ENCODE measurements at places on chromosomes 16 and 17. TPM values are rescaled to one million over a fixed set of nuclear protein-coding genes. Genes with fewer than 3 reads are reported as not detected.

TMEM238L gene
- total RNA-seq, result not detected

CCDC200 gene
- total RNA-seq, result not detected

CD300LB gene
- not detected for total RNA-seq

MGAT5B gene
- total RNA-seq, result 0.20 TPM

STH gene
- not detected for total RNA-seq
